ENCODE measurements at places on chromosomes 2 and 18.

DNA sequence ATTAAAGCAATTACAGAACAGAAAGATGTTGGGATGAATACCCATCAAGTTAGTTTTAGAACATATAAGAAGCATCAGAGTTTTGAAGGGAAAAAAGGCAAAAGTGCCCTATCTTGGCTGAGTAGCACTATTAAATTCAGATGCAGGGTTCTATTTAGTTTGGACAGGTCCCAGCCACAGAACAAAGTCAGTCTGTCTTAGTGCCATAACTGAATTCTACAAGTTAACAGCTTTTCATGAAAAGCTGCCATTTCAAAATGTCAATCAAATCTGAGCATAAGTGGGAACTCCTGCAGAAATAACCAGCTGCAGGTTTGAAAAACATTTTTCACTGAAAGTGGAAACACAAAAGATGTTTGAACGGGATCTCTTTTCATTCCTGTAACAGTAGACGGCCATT lies 160.4 kb downstream of the SRBD1 start:
- no peak for DNase-seq

DNA sequence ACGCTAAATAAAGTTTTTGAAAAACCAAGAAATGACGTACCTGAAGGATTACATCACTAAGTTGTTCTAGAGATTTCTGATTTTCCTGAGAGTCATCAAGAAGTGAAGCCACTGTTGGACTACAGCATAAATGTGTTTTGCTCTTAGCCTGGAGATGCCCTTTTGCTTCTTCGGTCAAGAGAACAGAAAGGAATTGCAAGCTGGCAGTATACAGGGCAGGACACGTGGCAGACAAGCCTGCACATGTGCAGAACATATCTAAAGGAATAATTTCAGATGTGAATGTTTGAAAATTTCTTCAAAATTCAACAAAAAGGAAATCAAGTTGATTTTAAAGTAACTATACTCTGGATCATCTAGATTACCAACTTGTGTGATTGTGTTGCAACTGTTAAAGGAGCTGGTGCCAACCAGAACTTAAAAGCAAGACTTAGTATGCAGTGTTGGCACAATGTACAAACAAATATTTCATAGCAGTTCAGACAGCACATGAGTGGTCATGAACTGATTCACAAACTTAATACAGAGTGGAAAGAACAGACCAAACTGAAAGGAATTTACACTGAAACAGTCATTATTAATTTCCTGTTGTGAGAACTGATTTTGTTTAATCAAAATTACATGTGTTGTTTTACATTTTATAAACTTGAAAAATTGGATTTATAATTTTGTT lies 100.4 kb upstream of the CD226 start:
- no peak for DNase-seq

DNA sequence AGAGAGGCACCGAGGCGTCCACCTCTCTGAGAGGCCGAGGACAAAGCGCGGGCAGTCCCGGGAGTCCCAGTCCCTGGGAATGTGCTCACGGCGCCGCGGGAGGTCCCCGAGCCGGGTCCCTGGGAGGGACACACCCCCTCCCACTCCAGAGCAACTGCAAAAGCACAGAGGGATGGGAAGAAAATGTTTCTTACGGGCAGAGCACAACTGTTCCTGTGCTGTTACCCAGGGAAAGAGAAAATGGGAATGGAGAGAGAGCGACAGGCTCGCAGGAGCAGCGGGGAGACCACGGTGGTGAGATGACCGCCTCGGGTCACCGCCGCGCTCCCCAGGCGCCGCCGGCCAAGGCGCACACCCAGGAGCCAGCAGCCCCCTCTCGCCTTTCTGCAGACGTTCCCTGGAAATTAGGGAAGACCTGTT lies 1.2 kb upstream of the BCL11A start:
- no peak for DNase-seq

GRCh38 chr2:64015898-64016297 lies 3.3 kb downstream of the VPS54 start:
- DNase-seq: no peak

GRCh38 chr2:232236200-232236599 lies 142.4 kb upstream of the ALPP start:
- no peak for DNase-seq

DNA sequence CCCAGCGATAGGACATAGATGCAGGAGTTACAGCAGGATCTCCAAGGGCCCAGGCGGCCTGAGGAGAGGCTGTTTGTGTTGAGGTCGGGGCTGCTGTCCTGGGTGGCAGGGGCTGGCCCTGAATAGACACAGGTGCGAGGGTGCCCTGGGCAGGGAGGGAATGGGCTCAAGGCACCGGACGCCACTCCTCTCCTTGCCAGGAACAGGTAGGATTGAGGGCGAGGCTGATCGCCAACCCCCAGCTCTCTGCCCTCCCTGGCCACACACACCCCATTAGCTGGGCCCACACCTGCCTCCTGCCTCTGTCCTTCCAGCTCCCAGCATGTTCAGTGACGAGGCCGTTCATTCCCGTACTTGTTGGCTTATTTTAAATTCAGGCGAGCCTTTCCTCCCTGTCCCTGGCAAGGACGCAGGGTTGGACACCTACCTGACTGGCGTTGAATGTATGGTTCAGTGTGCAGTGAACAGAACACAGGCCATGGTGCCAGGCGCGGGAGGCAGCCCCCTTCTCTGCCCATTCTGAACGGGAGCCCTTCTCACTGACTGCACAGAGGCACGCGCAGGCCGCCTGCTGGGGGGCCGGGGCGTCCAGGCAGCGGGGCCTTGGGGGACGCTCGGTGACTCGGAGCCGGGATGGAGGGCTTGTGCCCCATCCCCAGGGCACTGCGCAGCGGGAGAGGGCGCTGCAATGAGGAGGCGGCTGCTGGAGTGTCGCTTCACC lies 41.3 kb upstream of the SNED1 start:
- peak; percentile 31 for DNase-seq

GRCh38 chr18:43620936-43621335 lies 343.6 kb upstream of the SYT4 start:
- DNase-seq: no peak

- DNase-seq: no peak
Observed at GRCh38 chr2:55547001-55547400, 27.5 kb downstream of the CFAP36 start.

DNA sequence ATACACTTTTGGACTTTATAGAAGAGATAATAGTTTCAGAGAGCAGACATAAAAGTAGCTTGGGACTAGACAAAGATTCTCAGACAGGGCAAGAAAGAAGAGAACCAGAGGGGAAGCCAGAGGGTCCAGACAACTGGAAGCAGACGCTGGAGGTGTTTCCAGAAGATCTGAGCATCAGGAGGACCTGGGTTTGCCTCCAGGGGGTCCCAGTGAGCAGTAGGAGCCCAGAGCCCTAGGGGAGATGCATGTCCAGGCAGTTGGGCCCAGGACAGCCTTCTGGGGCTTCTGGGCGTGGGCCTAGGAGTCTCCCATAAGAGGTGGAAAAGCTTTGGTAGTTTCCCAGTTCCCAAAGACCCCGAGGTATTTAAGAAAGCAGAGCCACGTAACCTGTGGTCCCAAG lies 251.2 kb upstream of the ID2 start:
- DNase-seq: no peak

DNA sequence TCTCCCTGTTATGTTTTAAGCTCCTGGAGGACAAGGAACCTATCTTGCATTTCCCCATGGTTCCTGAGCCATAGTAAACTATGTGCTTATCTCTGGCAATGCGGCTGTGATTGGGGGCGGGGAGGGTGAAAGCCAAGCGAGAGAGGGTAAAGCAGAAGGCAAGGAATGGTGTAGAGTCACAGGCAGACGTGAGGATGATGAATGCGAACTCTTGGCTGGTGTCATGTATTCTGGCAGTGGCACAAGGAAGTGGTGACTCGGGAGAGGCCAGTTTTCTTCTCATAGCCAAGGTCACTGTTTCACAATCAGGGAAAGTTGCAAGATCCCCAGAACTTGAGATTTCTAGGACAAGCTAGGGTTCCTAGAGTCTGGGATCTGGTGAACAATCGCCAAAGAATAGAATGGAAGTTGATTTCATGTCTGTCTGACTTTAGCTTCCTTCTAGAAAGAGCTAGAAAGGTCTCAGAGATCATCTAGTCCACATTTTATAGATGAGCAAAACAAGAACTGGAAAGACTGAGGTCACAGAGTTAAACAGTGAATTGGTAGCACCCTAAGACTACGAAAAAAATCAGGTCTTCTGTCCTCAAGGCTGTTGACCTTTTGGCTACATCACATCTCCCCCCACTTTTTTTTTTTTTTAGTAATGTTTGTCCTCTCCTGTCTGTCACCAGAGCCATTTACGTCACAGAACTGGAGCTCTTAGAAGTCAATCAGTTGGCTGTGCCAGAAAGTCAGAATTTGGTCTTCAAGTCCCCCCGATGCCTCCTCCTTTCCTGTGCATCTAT lies 137.0 kb downstream of the BCL11A start:
- no peak for DNase-seq

DNA sequence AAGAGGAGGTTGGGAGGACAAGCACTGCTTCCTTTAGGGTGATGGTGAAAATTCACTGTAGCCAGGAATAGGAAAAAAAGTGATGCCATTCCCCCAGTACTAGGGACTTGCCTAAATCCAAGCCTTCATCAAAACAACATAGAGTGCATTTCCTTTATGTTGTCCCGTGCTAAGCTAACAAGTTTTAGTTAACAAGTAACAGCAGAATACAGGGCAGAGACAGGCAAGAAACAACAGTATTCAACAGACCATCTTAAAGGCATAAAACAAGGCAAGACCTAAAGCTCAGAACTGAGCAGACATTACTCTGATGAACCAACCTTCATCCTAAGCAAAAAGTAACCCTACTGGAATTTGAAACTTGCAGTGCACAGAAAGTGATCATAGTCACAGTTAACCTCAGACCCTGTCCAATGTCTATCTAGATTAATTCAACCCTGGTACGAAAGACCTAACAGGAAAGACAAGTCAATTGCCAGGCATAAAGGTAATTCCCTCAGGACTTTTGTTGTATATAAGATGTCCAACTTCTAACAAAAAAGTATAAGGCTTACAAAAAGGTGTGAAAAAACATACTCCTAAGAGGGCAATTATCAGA lies 34.4 kb upstream of the GALNT1 start:
- no peak for DNase-seq

DNA sequence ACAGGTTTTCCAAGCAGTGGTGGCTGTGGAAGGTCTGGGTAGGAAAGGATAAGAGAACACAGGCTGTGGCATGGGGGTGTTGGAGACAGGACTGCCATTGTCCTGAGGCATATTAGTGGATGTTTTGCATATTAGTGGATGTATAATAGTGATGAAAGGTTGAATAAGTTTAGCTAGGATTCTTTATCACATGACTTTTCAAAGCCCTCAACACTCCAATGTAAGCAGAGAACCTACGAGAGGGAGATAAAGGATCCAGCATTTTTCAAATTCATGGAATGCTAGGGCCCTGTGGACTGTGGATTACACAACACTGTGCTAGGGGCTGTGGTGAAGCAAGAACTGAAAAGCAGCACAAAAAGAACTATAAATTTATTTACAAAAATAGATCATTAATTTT lies 63.2 kb downstream of the POLE4 start:
- no peak for DNase-seq

GRCh38 chr2:27809761-27810241 lies 38.3 kb downstream of the MRPL33 start:
- DNase-seq: no peak

DNA sequence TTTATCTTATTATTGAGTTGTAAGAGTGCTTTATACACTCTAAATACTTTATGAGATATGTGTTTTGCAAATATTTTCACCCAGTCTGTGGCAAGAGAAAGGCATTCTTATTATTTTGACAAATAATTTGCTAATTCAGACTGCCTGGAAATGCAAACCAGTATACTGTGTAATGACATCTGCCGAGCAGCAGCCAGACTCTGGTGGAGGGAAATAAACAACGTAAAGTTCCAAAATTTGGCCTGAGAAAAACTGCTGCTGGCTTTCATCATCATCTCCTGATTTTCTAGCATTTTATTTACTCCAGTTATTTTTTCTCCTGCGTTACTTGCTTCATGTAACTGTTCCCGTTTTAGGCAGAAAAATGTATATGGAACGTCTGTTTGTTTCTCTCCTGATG lies 161.6 kb downstream of the RNF152 start:
- DNase-seq: no peak

GRCh38 chr2:61793389-61793836 lies 60.4 kb downstream of the FAM161A start:
- no peak for DNase-seq

DNA sequence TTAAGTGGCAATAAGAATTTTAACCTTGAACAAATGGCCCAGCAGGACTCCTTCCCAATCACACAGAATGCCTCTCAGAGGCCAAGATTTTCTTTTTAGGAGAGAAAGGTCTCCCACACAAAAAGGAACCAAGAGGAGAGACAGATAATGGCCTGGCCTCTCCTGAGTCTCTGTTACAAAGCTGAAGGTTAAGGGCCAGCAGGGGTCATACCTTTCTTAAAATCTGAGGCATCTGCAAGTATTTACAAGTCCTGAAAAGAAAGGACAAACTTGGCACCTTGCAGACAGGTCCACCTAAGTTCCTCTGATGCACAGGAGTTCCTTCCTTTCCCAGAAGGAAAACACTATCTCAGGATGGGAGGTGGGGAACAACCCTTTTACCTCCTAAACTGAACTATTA lies 142.3 kb downstream of the TMEM163 start:
- DNase-seq: no peak

DNA sequence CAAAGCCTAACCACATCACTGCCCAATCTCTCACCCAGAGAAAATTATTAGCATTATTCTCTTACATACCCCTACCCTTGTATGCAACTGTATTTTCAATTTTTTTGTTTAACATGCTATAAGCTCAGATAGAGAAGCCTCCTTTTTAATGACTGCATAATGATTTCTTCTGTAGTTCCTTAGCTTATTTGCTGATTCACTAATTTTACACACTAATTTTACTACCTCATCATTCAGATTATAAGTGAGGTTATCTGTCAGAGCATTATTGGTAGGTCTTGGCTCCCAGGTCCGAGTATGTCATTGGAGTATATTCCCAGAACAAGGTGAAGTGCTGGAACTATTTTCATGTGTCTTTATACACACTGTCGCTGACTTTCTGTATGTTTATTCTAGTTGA lies 45.4 kb downstream of the RHBDD1 start:
- no peak for DNase-seq

GRCh38 chr2:236971131-236971821 lies 114.4 kb upstream of the COPS8 start:
- peak; percentile 79 for DNase-seq

GRCh38 chr2:214774108-214774507 lies 35.4 kb downstream of the BARD1 start:
- no peak for DNase-seq

Data from cardiac septum (tissue), 1 donor.